Muscle of arm (tissue), 14 donors: ENCODE measurements at places on chromosomes 16 and 17.
A peak's percentile ranks its signal among the peaks of the same experiment; 100 is the strongest.

DNA sequence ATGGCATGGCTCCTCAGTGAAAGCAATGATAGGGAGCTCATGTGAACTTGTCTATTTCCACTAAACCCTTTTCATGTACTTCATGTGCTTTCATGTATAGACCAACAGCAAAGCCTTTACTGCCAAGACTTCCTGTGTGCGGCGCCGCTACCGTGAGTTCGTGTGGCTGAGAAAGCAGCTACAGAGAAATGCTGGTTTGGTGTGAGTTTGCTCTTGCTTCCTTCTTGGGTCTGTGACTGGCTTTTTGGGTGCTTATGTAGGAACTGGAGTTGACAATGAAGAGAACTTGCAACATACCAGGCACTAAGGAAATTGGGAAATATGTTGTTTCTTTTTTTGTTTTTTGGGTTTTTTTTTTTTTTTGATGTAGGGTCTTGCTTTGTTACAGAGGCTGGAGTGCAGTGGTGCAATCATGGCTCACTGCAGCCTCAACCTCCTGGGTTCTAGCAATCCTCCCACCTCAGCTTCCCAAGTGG lies 5.7 kb downstream of the SNX11 start:
- DNase-seq = no peak

- no peak for DNase-seq
Observed at GRCh38 chr16:58265480-58266052, 29.3 kb downstream of the PRSS54 start.

DNA sequence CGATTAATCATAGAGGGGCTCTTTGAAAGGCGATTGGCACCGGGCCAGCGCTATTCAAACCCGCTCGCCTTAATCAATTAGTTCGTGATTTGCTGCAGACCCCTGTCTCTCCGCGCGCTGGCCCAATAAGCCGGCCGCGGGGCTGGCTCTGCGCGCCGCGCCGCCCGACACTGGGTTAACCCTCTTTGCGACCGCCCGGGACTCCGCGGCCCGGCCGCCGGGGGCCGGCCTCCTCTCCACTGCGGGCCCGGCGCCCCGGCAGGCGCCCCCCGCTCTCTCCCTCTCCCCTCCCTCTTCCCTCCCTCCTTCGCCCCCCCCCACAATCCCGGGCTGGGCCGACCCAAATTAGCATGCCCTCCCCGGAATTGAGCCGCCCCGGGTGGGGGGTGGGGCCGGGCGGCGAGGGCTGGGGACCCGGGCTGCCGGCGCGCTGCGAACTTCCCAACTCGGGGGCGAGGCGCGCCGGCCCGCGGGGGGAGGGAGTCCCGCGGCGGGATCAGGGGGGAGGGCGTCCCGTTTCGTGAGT lies 428 bp upstream of the SALL1 start:
- no peak for DNase-seq

- no peak for DNase-seq
Observed at GRCh38 chr17:19345486-19346350, 16.8 kb downstream of the B9D1 start.

- no peak for DNase-seq
Observed at GRCh38 chr16:85449191-85449884, 163.8 kb upstream of the GSE1 start.

DNA sequence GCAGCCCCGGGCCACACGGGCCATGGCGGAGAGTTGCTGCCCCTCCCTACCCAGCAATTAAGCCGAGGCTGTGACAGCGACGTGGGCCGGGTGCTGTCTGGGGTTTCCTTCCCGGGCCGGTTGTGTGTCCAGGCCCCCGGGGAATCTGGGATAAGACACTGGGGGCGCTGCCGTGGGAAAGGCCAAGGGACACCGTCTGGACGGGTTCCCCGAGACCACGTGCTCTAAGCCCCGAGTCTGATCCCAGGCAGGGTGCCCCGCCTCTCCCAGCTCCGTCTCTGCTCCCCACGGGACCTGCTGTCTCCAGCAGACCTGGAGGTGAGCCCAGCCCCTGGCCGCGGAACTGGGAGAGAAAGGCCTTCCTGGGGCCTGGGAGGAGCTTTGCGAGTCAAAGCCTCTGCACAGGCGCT lies 92.2 kb downstream of the IRX3 start:
- DNase-seq = peak; percentile 58

DNA sequence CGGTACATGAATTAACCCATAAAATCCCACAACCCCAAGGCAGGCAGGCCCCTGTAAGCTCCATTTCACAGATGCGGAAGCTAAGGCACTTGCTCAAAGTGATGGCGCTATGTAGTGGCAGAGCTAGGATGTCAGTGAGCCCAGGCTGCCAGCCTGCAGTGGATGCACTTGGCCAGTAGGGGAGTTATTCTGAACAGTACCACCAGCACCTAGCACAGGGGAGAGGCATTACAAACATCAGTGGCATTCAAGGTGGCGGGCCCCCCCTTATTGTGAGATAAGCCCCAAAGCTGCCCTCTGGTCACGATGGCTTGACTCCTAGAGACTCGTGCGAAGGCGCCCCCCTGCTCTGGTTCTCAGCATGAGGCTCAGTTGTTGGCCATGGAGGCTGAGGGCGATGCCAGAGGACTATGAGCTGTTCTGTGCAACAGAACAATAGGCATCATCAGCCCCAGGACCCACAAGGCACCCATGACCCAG lies 33.8 kb downstream of the GTF3C1 start:
- DNase-seq = no peak

GRCh38 chr17:55648086-55648485 lies 74.6 kb downstream of the TMEM100 start:
- DNase-seq = no peak

- DNase-seq = no peak
Observed at GRCh38 chr17:81870131-81870980, 781 bp downstream of the ARHGDIA start.

GRCh38 chr17:72120642-72121163 lies at the start of gene SOX9:
SOX9 (plus strand) TSS chr17:72121020; CDS start chr17:72121392, 372 bp downstream.
- peak; percentile 88 for DNase-seq

DNA sequence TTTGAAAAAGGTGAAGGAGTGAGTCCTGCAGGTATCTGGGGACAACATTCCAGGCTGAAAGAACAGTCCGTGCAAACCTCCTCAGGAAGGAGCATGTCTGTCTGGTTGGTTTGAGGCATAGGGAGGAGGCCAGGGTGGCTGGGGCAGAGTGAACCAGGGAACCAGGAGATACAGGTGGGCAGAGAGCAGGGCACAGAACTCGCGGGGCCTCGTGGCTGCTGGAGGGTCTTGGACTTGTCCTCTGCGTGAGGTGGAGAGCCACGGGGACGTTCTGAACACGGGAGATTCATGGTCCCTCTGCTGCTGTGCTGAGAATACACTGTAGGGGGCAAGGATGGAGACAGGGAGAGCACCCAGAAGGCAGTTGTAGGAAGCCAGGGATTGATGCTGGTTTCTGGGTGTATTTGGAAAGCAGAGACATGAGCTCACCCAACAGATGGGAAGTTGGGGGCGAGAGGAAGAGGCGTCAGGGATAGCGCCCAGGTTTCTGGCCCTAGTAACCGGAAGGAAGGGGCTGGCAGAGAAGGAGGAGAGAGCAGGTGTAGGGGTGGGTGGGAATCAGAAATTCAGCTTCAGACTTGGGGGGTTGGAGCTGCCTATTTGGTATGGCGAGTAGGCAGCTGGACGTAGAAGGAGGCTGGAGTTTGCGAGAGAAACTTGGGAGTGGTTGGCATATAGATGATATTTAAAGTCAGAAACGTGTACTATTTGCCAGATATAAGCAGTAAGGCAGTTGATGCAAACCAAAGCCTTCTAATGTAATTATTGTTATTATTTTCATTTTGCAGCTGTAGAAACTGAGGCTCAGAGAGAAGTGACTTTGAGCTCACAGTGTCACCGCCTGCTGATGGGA lies at the start of gene CCL17:
Gene CCL17, plus strand, starts transcription at position 803 of the 853 bp plus-strand sequence. CDS start 9,166 bp downstream, outside the sequence.
- no peak for DNase-seq

- peak; percentile 20 for DNase-seq
Observed at GRCh38 chr16:138049-138417, 440 bp downstream of the NPRL3 start.

DNA sequence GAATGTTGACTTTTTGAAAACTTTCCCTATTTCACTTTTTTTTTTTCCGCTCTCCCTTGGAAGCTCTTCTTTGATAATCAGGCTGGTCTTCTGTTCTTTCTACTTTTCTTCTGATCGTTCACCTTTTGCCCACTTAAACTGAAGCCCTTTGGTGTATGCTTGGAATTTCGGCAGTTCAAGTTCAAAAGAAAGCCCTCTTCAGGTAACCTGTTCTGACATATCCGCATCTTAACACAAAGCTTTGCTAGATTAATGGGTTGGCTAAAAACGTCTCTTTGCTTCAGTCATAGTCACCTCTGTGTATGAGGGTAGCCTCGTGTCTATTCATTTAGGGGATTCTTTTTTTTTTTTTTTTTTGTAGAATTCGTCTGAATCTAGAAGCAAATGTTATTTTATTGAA lies 1115.8 kb upstream of the RBFOX1 start:
- DNase-seq = no peak

DNA sequence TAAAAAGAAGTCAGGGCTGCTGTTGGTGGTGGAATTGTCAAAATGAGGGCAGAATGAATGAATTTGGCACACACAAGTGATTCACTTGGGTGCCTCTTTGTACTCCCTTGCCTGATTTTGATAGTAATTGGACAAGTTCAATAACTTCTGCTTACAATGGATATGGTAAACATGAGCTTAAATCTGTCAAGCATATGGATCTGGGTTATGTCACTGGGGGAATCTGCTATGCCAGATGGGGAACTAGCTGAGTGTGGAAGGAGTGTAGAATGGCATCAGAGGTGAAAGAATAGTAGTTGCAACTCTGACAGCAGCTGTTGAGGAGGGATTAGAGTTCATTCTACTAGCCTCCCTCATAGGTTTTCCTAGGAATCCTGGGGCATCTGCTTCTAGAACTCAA lies 724.2 kb upstream of the CDH8 start:
- no peak for DNase-seq

DNA sequence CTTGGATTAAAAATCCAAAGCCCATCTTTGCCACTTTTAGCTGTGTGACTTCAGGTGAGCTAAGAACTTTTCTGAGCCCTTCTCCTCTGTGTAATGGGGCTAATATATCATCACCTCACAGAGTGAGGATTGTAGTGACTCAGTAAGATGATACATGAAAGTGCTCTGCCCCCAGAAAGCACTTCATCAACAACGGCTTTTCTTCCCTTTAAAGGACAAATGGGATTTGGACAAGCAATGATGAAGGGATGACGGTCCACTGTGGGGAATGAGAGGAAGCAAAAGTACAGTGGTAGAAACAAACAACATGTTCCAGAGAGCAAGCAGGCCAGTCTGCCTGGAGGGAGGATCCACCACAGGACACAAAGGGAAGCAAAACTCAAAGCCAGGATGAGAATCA lies 14.3 kb upstream of the TMED6 start:
- no peak for DNase-seq

DNA sequence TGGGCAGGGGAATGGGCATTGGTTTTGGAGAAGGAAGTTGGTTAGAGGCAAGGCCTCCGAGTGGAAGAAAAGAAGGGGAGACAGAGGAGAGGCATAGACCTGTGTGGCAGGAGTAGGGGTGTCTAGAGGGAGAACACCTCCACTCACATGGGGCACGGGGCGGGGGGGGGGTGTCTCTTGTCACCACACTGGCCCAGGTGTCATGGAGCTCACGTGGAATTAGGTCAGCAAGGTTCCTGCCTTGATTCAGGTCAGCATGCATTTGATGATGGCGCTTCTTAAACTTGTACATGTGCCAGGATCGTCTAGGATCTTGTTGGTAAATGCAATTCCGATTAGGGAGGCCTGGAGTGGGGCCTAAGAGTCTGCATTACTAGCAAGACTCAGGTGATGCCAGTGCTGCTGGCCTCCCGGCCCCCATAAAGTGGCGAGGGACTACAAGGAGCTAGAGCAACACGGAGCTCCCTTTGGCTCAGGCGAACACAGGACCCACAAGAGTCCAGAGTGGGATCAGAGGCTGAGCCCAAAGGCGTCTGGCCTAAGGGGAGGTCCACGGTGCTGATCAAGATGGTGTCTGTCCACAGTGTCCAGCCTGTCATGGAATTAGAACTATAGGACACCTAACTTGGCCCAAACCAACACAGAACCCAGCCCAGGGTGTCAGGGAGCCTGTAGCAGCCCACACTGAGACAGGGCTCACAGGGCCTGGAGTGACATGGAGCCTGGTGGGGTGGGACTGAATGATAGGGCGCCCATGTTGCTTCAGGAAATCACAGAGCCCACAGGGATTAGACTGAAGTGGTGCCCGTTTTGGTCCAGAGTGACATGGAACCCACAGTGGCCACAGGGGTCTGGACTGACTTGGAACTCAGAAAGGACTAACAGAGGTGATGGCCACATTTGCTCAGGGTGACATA lies 16.7 kb downstream of the EPOP start:
- DNase-seq = no peak

DNA sequence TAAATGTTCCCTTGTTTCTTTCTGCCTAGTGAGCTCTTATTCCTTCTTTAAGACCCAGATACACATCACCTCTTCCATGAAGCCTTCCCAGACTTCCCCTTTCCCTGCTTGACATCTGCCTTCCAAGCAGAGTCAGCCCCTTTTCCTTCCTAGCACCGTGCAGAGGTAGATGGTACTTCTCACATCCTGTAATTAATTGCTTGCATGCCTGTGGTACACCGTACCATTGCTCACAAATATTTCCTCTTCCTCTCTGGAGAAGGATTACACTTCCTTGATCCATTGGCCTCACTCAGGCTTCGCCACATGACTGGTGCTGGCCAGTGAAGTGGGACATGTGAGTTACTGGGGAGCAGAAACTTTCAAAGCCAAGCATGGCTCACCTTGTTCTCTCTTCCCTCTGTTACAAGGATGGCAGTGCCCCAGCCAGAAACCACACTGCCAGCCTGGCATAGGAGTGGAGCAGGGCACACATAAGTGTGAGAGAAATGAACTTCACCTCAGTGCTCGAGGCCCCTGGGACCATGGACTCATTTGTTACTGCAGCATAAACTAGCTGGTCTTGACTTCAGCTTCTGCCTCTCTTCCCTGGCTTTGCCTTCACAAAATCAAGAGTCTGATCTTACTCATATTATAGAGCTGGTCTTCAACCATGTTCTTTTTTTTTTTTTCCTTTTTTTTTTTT lies 44.0 kb downstream of the SOST start:
- DNase-seq = no peak

GRCh38 chr17:63370696-63371095 lies 75.4 kb downstream of the CYB561 start:
- no peak for DNase-seq

- DNase-seq = no peak
Observed at GRCh38 chr16:23005951-23006350, 143.3 kb downstream of the USP31 start.

GRCh38 chr17:4908711-4909496 lies 6.0 kb upstream of the CHRNE start:
- DNase-seq = peak; percentile 89

DNA sequence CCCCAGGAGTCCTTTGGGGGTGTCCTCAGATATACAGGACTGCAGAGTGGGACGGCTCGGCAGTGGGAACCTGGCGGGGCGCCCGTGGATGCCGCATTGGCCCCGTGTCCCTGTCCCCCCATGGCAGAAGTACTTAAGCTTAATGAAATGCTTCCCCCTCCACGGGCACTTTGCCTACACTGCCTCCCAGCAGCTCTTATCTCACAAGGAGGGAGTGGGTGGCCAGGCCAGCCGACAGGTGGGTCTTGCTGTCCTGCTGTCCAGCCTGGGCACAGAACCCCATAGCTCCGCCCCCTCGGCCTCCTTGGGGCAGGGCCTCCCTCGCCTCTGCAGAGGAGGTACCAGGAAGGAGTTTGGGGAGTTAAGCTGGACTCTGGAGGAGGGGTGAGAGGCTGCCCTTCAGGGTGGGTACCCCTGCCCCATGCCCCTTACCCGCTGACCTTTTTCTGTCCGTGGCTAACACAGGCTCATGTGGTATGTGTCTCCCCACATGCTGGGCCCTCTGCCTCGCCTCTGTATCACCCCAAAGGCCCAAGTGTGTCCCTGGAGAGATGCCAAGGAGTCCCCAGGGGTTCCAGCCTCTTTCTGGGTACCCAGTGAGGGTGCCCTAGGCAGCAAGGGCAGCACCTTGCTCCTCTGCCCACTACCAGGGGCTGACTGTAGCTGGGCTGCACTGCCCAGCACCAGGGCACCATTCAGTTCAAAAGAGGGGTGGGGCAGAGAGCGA lies 8.7 kb downstream of the THRA start:
- DNase-seq = no peak
